Cardiac atrium fibroblast (primary cell): ENCODE measurements at places on chromosomes 7 and 10. TPM values are rescaled to one million over a fixed set of nuclear protein-coding genes. Genes with fewer than 3 reads are reported as not detected.

C10orf67 gene
- total RNA-seq = not detected in 2 replicates

KLF14 gene
- not detected in 2 replicates for total RNA-seq

SEMA3A gene
- total RNA-seq = 1.1 and 1.6 TPM in 2 replicates

ZPBP gene
- total RNA-seq = not detected in 2 replicates

HOXA10 gene
- under 0.01 TPM in 1 of 2 replicates, not detected in the other for total RNA-seq

OR2AE1 gene
- total RNA-seq = 0.16 TPM in 1 of 2 replicates, not detected in the other

LRRC61 gene
- 0.16 TPM in 1 of 2 replicates, not detected in the other for total RNA-seq

SUMF2 gene
- total RNA-seq = 144 and 152 TPM in 2 replicates

ADAM8 gene
- 0.32 TPM in 1 of 2 replicates, not detected in the other for total RNA-seq

H2BK1 gene
- not detected in 2 replicates for total RNA-seq

IGFBP3 gene
- total RNA-seq = 290 and 686 TPM in 2 replicates

KEL gene
- 0.49 TPM in 1 of 2 replicates, not detected in the other for total RNA-seq

DLD gene
- 24.8 and 61.4 TPM in 2 replicates for total RNA-seq

NANOS1 gene
- total RNA-seq = 8.7 and 14.3 TPM in 2 replicates

MACC1 gene
- total RNA-seq = 0.18 and 0.32 TPM in 2 replicates

GPNMB gene
- total RNA-seq = 17.7 and 22.2 TPM in 2 replicates

CEP41 gene
- 6.9 and 9.4 TPM in 2 replicates for total RNA-seq

GIMAP8 gene
- total RNA-seq = under 0.01 and 0.81 TPM in 2 replicates

NPY4R2 gene
- under 0.01 TPM in 1 of 2 replicates, not detected in the other for total RNA-seq

MYL7 gene
- not detected in 2 replicates for total RNA-seq

POLR1F gene
- 11.0 and 11.4 TPM in 2 replicates for total RNA-seq

TUBB8 gene
- not detected in 2 replicates for total RNA-seq

CHN2 gene
- 0.16 and 1.8 TPM in 2 replicates for total RNA-seq

SEMA3C gene
- 21.1 and 61.6 TPM in 2 replicates for total RNA-seq

OR2A12 gene
- total RNA-seq = not detected in 2 replicates

AOC1 gene
- total RNA-seq = not detected in 2 replicates

DMBT1 gene
- total RNA-seq = not detected in 2 replicates

SHH gene
- total RNA-seq = not detected in 2 replicates

TMEM72 gene
- total RNA-seq = not detected in 2 replicates

PDE6C gene
- not detected in 2 replicates for total RNA-seq

CYP2C19 gene
- total RNA-seq = not detected in 2 replicates

DBNL gene
- total RNA-seq = 141 and 154 TPM in 2 replicates

ENTPD1 gene
- 5.8 and 6.5 TPM in 2 replicates for total RNA-seq

KIF11 gene
- 6.3 and 6.5 TPM in 2 replicates for total RNA-seq

MDH2 gene
- total RNA-seq = 66.4 and 86.8 TPM in 2 replicates

IQUB gene
- under 0.01 and 0.54 TPM in 2 replicates for total RNA-seq

UCMA gene
- total RNA-seq = not detected in 2 replicates

EBF3 gene
- total RNA-seq = 21.1 and 38.5 TPM in 2 replicates

CTNNA3 gene
- not detected in 2 replicates for total RNA-seq

PPP1R17 gene
- total RNA-seq = not detected in 2 replicates

RAPGEF5 gene
- 10.5 and 42.4 TPM in 2 replicates for total RNA-seq

PRSS37 gene
- total RNA-seq = not detected in 2 replicates

ARHGEF5 gene
- 2.6 and 3.4 TPM in 2 replicates for total RNA-seq

ZMIZ2 gene
- total RNA-seq = 11.7 TPM in 2 replicates

IFIT1B gene
- total RNA-seq = not detected in 2 replicates

SLC16A12 gene
- total RNA-seq = 3.6 and 5.8 TPM in 2 replicates
